Mucosa of gallbladder (tissue), 1 donor: ENCODE measurements at places on chromosomes 5 and 9.

DNA sequence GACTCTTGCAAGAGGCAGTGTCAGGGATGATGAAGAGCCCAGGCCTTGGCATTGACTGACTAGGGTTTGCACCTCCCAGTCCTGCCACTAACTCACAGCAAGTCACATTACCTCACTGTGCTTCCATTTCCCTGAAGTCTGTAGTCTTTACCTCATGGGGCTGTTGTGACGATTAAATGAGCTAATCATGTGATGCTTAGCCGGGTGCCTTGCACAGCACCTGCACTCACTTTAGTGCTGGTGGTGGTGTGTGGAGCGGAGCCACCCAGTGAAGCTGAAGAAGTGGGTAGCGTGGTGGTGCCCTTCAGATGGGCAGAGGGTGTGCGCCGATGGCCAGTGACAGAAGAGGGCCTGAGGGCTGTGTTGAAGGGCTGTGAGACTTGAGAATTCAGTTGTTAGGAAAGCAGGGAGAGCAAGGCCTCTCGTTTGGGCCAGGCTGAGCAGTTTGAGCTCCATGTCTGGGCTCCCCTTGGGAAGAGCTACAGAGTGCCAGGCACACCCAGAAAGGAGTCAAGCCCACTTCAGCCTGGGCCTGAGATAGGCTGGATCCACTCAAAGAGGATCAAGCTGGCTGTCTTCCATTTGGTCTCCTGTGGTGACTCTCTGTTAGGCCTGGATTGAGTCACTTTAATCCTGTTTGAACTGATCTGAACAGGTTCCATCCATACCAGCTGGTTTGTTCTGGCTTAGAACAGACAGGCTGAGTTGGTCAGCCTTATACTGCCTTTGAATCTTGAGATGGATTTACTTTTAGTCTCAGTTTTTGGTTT, 42.5 kb downstream of the RALGPS1 start:
- DNase-seq, result no peak

GRCh38 chr5:118042076-118042475, 946.3 kb downstream of the DTWD2 start:
- no peak for DNase-seq

DNA sequence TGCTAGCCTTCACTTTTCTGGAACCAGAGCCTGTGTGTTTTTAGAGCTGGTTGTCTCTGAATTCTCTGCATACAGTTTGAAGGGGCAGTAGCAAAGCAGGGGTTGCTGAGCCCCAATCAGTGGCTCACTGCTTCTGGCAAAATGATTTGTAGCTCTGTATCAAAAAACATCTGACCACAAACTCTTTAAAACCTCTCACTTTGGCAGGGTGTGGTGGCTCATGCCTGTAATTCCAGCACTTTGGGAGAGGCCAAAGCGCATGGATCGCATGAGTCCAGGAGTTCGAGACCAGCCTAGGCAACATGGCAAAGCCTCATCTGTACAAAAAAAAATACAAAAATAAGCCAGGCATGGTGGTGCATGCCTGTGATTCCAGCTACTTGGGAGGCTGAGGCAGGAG, 28.3 kb upstream of the APC start:
- no peak for DNase-seq

GRCh38 chr5:130159968-130160367, 255.7 kb downstream of the CHSY3 start:
- DNase-seq, result no peak

DNA sequence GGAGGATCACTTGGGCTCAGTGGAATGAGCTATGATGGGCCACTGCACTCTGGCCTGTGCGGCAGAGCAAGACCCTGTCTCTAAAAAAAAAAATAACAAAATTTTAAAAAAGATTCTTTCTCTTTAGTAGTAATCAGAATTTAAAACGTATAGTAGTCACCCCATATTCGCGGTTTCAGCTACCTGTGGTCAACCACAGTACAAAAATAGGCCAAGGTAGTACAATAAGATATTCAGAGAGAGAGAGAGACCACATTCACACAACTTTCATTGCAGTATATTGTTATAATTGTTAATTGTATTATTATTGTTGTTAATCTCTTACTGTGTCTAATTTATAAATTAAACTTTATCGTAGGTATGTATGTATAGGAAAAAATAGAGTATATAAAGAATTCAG, 18.7 kb downstream of the INIP start:
- no peak for DNase-seq

DNA sequence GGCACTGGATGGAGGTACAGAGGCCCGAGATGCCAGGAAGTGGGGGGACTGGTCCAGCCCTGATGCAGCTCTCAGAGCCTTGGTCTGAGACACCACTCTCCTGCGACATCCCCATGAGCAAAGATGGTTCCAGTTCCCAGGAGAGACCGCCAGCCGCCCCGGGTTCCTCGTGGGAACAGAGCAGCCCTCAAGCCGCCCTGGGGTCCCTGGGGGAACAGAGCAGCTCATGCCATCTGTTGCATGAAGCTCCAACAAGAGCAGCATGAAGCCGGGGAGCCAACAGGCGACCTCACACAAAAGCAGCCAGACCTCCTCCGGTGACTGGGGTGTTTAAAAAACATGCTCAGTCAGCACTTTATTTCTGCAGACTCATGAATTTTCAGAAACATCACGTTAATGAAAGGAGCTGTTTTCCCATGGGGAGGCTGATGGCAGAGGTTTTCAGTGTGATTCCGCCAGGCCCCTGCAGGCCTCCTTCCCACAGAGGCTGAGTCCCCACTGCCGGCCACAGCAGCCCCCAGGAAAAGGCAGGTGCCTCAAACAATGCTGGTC, 6.2 kb downstream of the SLC6A18 start:
- no peak for DNase-seq

DNA sequence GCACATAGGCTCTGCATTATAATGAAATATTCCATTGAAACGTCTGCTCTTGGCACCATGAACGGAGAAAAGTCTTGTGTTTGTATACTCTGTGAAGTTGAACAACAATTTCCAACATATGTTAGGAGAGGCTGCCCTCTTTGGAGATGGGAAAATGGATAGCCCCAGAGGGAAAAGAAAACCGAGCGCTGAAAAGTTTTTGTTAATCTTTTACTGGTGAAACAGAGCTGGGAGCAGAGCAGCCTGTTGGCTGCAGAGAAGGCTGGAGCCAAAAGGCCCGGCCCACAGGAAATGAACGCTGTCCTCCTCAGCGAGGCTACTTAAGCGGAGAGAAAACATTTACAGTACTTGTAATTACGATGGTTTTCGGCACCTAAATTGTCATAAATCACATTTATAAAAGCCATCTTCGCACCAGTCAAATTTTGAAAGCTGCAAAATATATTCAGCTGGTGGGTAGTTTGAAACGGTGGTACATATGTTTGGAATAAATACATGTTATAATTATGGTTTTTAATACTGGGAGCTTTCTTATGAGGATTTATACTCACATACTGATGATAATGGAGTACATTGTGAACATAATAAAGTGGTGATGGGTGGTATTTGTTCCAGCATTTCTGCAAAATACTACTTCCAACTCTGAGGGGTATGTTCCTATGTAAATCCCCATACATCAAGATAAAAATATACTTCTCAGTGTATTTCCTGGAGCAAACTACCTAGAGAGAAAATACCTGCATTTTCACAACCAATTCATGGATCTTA, 129.6 kb upstream of the CNTLN start:
- peak; percentile 62 for DNase-seq

DNA sequence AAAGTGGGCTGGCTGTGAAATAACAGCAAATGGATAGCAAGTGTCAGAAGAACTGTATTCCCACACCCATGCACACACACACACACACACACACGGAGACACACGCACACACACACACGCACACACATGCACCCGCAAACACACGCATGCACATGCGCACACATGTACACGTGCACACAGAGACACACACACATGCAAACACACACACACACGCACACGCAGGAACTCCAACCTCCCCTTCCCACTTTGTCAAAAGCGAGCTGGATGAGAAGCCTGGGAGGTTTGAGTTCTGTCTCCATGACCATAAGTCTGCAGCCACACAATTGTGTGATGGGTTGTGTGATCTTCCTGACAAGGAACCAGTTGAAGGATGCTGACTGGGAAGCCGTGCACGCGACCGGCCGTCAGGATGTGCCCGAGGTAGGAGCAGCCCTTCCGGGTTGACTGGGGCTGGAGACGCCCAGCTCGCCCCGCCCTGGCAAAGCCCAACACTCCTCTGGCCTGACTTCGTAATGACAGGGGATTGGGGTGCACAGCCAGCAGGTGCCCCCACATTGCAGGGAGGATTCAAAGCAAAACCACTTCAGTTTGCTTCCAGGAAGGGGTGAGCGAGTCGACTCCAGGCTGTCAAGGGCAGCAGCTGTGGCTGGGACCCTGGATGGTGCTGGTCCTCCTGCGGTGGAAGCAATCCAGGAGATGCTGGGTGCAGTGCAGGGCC, 29.3 kb upstream of the NKD2 start:
- DNase-seq, result no peak

- no peak for DNase-seq
Observed at GRCh38 chr9:88198341-88198807, 60.1 kb upstream of the SPATA31C2 start.

DNA sequence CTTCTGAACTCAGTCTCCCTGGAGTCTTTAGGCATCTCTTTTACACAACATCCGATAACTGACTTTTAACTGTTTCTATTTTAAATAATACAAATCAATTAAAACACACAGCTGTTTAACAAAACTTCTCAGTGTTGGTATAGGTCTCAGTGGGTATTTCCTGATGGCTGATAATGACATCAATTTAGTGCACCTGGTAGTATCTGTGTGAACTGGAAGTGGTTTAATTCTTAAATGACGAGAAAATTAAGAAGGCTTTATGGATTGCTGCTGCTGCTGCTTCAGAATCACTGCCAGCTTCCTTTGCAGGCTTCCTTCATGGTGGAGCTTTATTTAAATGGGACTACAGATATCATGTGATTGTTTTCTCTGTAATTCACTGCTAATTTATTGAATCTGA, 92.3 kb downstream of the RPS23 start:
- no peak for DNase-seq

DNA sequence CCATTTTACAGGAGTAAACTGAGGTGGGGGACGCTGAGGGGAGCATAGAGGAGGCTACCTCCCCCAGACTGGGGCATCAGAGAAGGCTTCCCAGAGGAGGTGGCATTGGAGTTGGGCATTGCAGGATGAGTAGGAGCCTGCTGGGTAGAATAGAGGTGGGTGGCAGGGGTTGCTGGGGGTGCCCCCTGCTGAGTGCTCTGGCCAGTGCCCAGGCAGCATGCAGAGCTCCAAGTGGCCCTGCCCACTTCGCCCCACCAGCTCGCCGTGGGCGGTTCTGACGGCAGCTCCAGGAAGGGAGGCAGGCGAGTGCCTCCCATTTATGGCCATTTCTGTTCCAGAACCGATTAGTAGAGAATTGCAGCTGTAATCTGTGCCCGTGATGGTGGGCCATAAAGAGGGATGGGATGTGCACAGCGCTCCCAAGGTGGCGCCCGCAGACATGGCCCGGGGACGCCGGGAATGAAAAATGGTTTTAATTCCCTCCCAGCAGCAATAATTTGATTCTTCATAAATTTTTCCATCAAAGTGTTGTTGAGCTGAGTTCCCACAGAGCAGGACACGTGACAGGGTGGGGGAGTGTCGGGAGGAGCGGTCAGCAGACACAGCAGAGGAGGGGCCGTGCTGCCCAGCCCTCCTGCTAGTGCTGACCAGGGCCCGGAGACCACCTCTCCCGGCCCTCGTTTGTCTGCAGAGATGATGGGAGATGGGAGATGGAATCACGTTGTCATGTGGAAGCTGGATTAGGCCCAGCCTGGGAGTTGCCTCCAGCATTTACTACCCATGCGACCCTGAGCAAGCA, 75.5 kb downstream of the LMX1B start:
- DNase-seq, result no peak

DNA sequence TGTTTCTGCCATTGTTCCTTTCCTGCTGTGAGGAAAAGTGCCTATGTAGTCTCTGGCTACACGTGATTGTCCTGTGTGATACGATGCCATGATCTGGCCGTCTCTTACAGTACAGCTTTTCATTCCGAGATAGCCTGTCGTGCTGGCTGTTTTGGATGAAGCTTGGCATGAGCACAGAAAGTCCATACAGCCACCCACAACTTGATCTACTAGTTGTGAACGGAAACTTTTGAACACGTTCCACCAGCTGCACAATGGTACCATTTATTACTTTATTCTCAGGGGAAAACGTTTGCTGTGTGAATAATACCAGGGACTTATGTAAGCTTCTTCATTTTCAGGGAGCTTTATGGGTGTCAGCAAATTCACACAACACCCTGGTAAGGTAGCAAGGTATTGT, 217.6 kb upstream of the ANKRD55 start:
- no peak for DNase-seq

DNA sequence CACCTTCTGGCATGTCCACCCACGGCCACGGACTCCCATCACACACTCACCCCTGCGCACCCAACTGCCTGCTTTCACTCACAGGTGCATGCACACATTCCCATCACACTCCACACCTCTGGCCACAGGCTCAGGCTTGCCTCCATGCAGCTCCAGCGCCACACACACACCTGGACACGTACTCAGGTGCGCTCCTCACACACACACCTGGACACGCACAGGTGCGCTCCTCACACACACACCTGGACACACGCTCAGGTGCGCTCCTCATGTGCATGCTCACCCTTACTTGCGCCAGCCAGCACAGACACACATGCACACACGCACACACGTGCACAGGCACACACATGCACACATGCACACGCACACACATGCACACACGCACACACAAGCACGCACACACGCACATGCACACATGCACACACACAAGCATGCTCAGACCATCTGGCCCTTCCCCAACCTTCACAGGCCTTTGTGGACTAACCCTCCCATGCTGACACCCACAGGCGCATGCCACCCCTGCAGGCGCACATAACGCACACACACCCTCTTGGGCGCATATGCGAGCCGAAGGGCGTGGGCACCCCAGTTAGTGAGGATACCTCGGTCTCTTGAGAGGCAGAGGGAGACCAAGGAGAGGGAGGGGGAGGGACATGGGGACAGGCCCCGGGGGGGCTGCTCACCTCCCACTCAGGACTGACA, 8.3 kb downstream of the GRIN1 start:
- DNase-seq, result no peak

- DNase-seq, result no peak
Observed at GRCh38 chr9:69344459-69344858, 19.4 kb downstream of the ENTREP1 start.

DNA sequence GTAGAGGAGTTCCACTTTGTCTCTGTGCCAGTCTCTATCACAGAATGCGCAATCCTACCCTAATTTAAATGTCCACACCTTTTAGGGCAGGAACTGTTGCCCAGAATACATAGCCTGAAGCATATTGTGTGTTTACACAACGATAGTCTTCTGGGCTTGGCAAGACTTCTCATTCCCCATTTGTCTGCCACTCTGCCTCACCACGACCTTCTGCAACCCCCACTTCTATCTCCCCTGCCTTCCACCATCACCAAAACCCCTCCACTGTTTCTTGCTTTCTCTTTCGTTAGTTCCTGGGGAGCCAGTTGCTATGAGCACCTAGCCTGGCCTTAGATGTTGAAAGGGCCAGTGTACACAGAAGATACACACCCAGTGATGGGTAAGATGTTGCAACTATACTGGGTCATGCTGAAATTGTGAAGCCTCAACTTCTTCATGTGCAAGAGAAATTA, 883 bp upstream of the RNF145 start:
- DNase-seq, result no peak

GRCh38 chr9:23823986-23824829, 1.8 kb downstream of the ELAVL2 start:
- no peak for DNase-seq
